ENCODE measurements at places on chromosomes 5 and 9.

DNA sequence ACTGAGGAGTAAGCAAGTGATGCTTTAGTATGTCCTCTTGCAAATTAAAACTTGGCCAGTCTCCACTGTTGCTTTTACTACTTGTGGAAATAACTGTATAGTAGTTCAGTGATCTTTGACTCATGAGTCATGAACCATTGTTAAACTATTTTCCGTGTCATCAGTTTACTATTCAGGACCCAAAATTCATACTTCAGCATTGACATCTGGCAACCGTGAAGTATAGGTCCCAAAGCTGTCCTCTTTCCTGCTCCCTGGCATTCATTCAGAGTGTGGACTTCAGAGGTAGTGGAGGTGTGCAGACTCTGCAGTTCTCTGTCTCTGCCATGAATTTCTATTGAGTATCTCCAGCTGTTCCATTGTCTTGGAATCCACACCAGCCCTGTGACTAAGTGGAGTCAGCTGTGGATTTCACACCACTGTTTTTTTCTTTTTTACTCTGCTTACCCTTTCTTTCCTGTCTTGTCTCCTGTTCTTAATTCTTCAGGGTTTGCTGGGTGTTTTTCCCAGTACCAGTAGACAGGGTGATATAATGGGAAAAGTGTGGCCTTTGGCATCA is 7.5 kb downstream of the TDRD7 start:
- DNase-seq = no peak

DNA sequence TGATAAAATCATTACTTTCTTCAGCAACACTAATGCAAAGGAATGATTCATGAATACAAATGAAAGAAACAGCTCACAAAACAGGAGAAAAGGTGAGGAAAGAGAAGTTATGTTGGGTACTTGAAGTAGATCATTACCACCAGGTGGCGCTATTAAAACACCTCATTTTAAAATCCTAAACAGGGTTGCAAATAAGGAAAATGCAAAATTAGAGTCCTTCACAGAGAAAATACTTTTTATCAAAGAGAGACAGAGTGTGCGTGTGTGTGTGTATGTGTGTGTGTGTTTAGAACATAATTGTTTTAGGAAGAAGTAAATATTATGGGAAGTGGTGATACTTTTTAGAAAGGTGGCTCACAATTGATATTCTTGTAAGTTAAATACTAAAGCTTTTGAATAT is 49.5 kb upstream of the CD180 start:
- peak; percentile 28 for DNase-seq

- DNase-seq = no peak
These were observed 6.4 kb downstream of the GABRA6 start for GRCh38 chr5:161691911-161692310.

DNA sequence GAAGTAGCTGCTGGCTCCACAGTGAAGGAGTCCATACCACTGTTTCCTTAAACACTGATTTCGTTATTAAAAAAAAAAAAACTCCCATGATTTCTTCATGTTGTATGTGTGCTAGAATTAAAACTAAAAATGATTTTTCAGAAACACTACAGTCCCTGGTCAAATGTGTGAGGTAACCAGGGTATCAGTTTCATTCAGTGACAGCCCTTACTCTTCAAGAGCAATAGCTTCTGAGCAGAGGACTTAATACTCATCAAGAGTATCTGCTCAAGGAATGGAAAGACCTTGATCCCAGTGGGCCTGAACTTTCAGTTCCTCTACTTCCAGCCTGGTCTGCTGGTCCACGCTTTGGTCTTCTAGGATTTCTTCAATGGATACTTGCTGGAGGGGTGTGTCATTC is 95.1 kb downstream of the BNC2 start:
- DNase-seq = no peak

DNA sequence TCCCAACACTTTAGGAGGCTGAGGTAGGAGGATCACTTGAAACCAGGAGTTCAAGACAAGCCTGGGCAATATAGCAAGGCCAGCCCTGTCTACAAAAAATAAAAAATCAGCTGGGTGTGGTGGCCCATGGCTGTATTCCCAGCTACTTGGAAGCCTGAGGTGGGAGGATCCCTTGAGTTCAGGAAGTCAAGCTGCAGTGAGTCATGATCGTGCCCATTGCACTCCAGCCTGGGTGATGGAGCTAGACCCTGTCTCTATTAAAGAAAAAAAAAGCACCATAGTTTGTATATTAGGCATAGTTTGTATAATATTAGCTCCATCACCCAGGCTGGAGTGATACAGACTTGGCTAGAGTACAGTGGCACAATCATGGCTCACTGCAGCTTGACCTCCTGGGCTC is 9.6 kb upstream of the NME5 start:
- DNase-seq = no peak

DNA sequence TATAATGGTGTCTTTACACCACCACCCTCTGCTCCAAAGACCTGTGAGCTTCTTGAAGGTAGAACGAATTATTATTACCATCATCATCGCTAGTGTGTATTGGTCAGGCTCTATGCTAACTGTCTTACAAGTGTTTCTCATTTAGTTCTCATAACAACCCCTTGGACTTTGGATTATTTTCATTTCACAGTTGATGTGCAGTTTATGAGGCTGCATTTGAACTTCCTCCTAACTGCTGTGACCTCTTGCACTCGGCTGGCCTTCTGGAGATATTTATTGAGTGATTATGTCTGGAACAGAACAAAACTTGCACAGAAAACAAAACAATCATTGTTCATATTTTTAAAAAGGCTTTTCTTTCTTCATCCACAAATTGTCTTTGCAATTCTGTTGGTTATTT is 306.3 kb upstream of the SGCD start:
- no peak for DNase-seq

DNA sequence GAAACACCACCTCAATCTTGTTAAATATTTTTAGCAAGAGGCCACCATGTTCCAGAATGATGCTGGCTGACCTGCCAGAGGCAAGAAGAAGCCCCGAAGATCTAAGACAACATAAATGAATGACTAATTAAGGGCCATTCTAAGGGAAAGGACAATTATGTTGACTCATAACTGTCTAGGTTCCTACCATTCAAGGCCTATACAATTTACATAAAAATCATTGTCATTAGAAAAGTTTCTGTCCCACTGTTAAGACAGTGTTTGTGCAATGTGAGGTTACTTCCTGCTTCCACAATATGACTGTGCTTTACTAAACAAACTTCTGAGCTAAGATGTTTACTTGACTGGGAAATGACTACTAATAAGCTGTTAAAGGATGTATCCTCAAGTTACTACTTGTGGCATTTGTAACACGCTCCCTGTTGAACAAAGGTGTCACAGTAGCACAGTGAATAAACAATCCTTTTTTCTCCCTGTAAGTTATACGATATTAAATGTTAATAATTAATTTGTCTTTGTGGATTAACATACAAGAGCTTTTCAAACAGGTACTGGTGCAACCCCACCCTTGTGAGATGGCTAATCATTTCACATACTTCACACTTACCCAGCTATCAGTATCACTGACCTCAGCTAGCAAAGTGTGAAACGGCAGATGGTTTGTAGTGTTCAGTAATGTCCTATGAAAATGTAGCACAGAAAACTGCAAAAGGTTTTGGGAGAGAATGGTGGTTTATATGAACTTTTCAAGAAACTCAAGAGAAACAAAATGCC is 195.8 kb downstream of the EFNA5 start:
- peak; percentile 11 for DNase-seq

GRCh38 chr9:127887792-127888191 is 10.3 kb upstream of the AK1 start:
- no peak for DNase-seq

DNA sequence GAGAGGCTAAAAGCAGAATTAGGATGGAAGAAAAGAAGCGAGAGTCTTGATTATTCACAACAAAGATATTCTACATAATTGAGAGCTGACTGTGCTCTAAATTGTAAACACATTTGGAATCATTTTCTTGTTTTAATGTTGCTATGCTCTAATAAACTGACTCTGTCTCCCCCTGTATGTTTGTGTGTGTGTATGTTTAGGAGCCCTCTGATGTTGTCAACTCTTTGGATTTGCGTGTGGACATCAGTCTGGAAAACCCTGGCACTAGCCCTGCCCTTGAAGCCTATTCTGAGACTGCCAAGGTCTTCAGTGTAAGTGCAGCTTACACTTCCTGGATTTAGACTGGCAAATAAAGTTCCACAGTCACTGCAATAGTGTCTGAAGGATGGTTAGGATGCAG is 37.8 kb downstream of the MOCS2 start:
- no peak for DNase-seq

DNA sequence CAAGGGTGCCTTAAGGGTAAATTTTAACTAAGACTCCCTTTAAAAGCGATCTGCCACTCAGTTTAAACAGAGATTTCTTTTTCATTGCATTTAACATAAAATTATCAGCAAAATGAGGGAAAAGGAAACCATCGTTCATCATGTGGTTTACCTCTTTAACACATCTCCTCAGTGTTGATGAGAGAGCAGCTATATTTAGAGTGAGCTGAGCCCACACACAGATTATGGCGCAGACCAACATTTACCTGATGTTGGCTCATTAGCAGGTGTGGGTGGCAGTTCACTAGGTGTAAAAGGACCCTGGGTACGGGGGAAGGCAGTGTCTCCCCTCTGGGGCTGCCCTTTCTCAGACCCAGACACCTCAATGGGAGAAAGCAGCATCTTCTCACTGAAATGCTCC is 149.8 kb downstream of the ENTREP1 start:
- no peak for DNase-seq

DNA sequence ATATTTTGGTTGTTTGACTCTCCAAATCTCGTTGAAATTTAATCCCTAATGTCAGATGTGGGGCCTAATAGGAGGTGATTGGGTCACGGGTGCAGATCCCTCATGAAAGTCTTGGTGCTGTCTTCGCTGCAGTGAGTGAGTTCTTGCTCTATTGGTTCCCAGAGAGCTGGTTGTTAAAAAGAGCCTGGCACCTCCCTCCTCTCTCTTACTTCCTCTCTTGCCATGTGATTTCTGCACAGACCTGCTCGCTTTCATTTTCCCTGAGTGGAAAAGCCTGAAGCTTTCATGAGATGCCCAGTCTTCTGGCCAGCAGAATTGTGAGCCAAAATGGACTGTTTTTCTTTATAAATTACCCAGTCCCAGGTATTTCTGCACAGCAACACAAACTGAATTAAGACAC is 221.6 kb downstream of the MAT2B start:
- DNase-seq = no peak

- peak; percentile 1 for DNase-seq
These were observed 503.4 kb downstream of the PDE4D start for GRCh38 chr5:59390074-59390659.

GRCh38 chr9:112535301-112535700 is 48.7 kb downstream of the KIAA1958 start:
- DNase-seq = no peak

DNA sequence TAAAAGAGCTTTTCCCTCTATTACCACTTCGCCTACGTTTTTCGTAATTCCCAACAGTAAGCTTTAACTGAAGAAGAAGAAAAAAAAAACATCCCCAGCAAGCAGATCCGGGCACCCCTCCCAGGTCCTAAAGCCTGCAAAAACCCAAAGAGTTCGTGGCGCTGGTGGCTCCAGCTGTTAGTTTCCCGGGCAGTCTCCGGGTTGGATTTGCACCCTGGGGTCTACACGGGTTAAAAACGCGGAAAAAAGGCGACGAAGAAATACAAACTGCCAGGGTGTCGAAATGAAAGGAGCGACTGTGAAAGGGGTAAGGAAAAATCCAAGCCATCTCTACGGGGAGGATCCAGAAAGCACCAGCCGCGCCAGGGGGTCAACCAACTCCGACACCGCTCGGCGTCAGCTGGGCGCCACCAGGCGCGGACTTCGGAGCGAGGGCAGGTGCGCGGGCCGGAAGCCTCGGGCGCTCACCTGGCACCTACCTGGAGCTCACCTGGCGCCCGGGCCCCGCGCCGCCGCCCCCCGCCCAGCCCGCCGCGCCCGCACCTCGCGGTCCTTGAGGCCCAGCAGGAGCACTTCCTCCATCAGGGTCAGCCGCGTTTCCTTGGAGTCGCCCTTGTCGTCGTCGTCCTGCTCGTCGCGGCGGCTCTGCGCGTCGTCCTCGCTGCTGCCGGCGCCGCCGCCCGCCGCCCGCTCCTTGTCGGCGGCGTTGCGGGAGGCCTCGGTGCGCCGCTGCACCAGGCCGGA is 680 bp downstream of the GOLPH3 start:
- DNase-seq = peak; percentile 73

DNA sequence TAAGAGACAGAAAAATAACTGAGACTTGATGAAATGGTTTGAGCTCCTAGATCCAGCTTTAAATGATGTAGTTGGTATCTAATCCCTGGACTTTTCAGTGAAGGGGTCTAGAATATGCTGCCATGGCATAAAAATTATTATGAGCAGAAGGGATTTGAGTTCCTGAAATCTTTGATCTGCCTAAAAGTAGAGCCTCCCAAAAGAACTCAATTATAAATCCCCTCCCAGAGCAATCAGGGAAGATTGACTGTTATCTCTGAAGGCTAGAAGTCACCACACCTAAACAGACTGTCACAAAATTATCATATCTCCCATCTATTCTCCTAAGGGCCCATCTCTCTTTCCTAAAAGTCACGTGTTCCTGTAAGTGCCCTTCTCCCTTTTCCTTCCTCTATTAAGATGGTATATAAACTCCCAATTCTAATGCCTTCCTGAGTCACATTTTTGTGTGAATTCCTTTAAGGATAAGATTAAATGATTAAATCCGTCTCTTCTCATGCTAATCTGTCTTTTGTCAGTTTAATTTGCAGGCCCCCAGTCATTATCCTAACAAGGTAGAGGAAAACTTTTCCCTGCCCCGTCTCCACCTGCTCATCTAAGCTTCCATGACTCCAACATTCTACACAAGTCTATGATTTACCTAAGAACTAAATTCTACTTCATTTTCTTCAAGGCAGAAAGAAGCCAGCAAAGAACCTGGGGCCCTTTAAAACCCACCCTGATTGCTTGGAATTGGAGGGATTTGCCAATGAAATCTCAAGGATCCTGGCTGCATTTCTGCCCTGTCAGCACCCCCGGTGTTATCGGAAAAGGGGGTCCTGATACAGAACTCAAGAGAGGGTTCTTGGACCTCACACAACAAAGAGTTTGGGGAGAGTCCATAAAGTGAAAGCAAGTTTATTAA is 47.1 kb upstream of the PWWP2A start:
- no peak for DNase-seq

DNA sequence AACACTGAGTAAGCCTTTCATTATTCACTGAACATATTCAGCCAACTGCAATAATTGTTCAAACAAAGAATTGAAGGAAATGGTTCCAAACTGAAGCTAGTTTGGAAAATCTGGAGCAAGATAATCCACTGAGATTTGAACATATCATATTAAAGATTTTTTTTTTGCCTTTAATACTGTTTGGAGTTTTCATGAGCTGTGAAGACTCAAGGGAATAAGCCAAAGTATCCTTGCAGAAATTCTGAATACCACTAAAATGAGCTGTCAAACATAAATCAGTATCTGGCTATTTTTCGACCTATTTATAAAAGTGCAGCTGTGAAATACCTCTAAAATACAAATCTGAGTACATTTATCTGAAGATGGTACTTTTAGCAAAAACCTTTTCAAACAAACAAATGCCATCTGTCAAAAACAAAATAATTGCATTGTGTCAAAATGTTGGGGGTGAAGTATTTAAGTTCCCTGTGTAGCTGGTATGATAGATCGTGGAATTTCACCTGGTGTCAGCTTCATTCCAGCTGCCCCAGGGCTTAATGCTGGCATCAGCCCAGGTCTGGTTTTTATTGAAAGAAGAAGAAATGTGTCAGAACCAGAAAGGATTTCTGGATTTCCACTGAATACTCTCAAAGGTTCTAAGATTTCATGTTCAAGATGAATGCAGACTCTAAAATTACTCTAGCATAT is 149.0 kb upstream of the GRAMD2B start:
- peak; percentile 64 for DNase-seq

All from NCI-H524 (cell line).